Stimulated activated CD4-positive, alpha-beta T cell treated with anti-CD3 and anti-CD28 coated beads, Interleukin-15, amount 100 ng/mL, for 24 hours (primary cell): ENCODE measurements at places on chromosomes 13 and 19.

- no peak for DNase-seq
Measured at GRCh38 chr19:43229315-43229714, 23.9 kb upstream of the PSG4 start.

DNA sequence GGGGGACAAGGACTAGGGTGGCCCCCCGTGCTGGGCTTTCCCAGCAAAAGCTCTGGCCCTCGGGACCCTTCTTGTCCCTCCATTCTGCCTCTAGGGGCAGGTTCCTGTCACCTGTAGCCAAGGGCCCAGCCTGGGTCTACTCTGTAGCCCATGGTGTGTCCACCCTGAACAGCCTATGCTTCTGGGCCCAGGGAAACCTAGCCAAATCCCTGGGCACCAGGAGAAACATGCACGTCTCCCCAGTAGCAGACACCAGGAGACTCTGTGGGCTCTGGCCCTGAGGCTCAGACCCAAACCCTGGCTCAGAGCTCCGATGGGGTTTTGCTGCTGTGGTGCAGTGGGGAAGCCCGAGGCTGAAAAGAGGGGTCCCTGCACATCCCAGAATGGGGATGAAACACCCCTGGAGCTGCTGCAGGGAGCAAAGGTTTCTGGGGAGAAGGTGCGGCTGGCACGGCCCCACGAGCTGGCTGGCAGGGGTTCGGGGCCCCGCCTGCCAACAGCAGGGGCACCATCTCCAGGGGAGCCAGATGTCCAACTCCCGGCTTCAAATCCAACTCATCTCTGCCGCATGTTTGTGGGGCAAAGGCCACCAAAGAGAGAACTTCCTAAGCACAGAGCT, 18.2 kb downstream of the CEBPG start:
- no peak for DNase-seq

- no peak for DNase-seq
Measured at GRCh38 chr13:38899571-38899970, 91.1 kb downstream of the STOML3 start.

DNA sequence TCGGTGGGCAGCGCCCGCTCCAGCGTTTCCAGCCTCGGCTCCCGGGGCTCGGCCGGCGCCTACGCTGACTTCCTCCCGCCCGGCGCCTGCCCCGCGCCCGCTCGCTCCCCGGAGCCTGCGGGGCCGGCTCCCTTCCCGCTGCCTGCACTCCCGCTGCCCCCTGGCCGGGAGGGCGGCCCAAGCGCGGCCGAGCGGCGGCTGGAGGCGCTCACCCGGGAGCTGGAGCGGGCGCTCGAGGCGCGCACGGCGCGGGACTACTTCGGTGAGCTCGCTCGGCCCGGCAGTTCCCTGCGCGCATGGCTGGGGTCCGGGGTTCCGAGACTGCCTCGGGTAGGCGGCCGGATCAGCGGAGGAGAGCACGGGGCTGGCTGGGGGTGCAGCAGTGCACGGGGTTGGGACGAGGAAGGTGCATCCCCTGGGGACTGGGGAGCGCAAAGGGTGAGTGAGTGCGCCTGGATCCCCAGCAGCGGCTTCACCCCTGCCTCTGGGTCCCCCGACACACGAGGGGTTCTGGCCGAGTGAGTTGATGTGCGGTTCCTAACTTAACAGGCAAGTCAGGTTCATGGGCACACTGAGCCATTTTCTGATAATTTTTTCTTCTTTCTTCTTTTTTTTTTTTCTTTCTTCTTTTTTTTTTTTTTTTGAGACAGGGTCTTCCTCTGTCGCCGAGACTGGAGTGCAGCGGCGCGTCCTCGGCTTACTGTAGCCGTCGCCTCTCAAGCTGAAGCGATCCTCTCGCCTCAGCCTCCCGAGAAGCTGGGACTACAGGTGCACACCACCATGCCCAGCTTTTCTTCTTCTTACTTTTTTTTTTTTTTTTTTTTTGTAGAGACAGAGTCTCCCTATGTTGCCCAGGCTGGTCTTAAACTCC, 1.1 kb downstream of the WTIP start:
- DNase-seq, result peak; percentile 28

GRCh38 chr13:79398127-79398526, 7.9 kb downstream of the RBM26 start:
- no peak for DNase-seq

GRCh38 chr19:3193256-3194105, 7.8 kb downstream of the NCLN start:
- no peak for DNase-seq

DNA sequence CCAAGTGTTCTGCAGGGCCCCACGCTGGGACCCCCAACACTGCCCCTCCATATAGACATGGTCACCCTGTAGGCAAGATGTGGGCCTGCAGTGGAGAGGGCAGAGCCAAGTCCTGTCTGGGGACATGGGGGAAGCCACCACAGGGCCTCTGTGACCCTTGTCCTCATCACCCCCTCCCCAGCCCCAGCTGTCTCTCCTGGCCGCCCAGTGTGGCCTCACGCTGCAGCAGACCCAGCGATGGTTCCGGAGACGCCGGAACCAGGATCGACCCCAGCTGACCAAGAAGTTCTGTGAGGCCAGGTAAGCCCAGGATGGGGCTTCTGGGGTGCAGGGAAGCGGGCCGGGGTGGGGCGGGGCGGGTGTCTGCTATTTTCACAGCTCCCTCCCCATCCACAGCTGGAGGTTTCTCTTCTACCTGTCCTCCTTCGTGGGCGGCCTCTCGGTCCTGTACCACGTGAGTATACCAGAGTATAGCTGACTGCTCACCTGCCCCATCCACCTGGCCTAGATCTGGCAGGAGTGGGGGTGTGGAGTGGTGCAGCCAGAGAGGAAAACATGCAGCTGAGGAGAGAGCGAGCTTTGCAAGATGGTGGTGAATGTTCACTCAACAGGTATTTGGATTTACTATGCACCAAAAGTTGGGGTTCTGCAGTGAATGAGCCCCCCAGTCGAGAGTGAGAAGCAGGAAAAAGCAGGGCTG, 46.4 kb downstream of the CERS4 start:
- no peak for DNase-seq

GRCh38 chr13:39780711-39781110, 125.2 kb downstream of the COG6 start:
- DNase-seq, result no peak
